ENCODE measurements at places on chromosomes 2 and 18. TPM values are rescaled to one million over a fixed set of nuclear protein-coding genes. Genes with fewer than 3 reads are reported as not detected.

- no peaks in the 10 kb centered on the region for H3K36me3 ChIP-seq
- peak overlapping the region; percentile 82 for H3K27ac ChIP-seq
- no peak for DNase-seq
- H3K4me3 ChIP-seq: peak overlapping the region; percentile 69
- H3K27me3 ChIP-seq: no peaks in the 10 kb centered on the region
- peaks cover 68% of the 10 kb centered on the region for H3K4me1 ChIP-seq
These were observed 36.4 kb downstream of the CDC42EP3 start for GRCh38 chr2:37634914-37635503.

DNA sequence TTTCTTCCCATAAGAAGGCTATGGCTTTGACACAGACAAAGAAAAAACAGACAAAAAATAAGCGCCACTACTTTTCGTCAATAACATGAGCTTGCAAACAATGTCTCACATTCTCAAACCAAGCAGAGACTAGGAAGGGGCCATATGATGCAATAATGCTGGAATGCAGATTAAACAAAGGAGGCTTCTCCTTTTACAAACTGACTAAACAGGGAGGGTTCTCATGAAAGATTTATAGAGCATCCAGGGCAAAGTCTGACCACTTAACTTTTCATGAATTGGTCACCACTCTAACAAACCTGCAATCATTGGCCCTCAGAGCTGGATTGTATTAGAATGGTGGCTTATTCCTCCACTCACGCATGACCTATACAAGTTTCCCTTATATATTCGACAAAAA, 663.3 kb upstream of the CHAC2 start:
- H3K36me3 ChIP-seq: no peaks in the 10 kb centered on the region
- H3K4me1 ChIP-seq: no peaks in the 10 kb centered on the region
- DNase-seq: no peak
- H3K27ac ChIP-seq: no peak overlapping the region
- no peak overlapping the region for H3K4me3 ChIP-seq

DNA sequence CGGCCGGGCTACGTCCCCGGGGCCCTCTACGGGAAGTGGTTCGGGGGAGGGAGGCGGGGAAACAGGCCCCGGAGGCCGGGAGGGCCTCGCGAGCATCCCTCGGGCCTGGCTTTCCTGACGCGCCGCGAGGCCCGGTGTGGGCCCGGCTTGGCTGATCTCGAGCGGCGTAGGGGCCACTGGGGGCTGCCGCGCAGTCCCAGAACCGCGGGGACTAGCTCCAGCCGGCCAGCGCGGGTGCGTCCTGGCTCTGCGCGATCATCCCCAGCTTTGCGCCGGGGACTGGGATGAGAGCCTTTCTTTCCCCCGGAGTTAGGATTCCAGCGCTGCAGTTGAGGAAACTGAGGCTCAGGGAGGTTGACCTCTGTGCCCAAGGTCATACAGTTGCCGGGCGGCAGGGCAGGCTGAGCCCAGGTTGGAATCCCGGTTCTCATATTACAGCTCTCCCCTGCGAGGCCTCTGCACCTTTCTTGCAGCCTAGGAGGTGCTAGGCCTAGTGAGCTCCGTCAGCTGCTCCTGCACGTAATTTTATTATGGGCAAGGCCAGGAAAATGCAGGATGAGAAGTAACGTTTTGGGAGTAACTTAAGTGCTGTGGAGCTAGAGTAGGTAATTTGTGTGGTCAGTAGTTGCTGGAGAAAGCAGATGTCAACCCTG, 501 bp downstream of the LPIN1 start:
- H3K27ac ChIP-seq: peak overlapping the region; percentile 95
- no peaks in the 10 kb centered on the region for H3K36me3 ChIP-seq

DNA sequence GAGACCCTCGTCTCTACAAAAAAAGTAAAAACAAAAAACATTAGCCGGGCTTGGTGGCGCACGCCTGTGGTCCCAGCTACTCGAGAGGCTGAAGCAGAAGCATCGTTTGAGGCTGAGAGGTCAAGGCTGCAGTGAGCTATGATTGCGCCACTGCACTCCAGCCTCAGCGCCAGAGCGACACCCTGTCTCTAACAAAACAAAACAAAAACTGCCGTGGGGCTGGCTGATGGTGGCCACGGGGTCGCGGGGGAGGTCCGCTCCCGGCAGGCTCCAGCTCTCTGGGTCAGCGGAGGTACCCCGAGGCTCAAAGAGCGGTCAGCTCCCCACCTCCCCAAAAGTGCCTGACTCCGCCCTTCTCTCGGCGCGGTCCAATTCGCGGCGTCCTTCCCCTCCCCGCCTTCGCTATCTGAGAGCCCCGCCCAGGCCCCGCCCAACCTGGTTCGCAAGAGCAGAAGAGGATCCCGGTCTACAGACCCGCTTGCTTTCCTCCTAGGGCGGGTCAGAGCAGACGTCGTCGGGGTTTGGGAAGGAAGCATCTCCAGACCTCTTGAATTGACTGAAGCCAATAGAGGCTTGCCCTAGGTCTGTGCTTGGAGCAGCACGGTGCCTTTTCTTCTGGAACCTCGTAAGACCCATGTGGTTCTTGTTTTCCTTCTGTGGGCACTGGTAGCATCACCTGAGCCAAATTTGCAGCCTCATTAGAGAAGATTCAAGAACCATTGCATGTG, 7.8 kb downstream of the RAX start:
- DNase-seq: no peak
- peaks cover 8% of the 10 kb centered on the region for H3K4me1 ChIP-seq
- peak overlapping the region; percentile 15 for H3K4me3 ChIP-seq
- no peak overlapping the region for H3K27ac ChIP-seq
- H3K36me3 ChIP-seq: peaks cover 6% of the 10 kb centered on the region

- no peak overlapping the region for H3K27ac ChIP-seq
- peaks cover 16% of the 10 kb centered on the region for H3K36me3 ChIP-seq
- no peaks in the 10 kb centered on the region for H3K27me3 ChIP-seq
- no peak for DNase-seq
- peaks cover 25% of the 10 kb centered on the region for H3K4me1 ChIP-seq
These were observed 95.7 kb downstream of the CDC42EP3 start for GRCh38 chr2:37575780-37576179.

GRCh38 chr2:134819334-134819733, 19.1 kb upstream of the ACMSD start:
- peaks cover 30% of the 10 kb centered on the region for H3K27me3 ChIP-seq
- H3K27ac ChIP-seq: no peak overlapping the region
- no peak for DNase-seq

The MIB1 gene
- 20.1 TPM for total RNA-seq

The SKOR2 gene
- not detected for total RNA-seq

The HOXD13 gene
- total RNA-seq: not detected

The UGT1A4 gene
- total RNA-seq: not detected
